ENCODE measurements at places on chromosomes 11 and 22. TPM values are rescaled to one million over a fixed set of nuclear protein-coding genes. Genes with fewer than 3 reads are reported as not detected.

CCDC90B gene
- total RNA-seq, result 79.1 TPM

- DNase-seq, result peak; percentile 69
These were observed at the start of gene YPEL4 for GRCh38 chr11:57649826-57650738. Gene YPEL4 (minus strand): TSS chr11:57649912. CDS start chr11:57647107, 2,805 bp downstream.

MUC5B gene
- total RNA-seq, result not detected

TPBGL gene
- total RNA-seq, result 0.21 TPM

APOL5 gene
- not detected for total RNA-seq

DDB1 gene
- total RNA-seq, result 282 TPM

All from GM23338 (cell line).